ENCODE measurements at places on chromosomes 6 and 20.

DNA sequence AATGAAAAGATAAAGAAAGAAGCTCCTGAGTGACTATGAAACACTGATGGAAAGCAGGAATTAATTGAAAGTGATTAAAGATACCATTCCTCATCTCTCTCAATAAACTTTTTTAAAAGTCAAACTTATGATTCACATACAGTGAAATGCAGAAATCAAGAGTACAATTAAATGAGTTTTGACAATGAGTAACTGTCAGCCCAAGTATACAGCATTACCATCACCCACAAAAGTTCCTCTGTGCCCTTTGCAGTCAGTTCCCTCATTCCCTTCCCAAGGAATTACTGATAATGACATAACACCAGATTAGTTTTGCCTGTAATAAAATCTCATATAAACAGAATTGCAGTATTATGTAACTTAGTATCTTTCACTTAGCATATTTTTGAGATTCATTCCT is 44.5 kb downstream of the ATG5 start:
- DNase-seq: peak; percentile 7

- no peak for DNase-seq
These were observed 22.9 kb downstream of the RAB44 start for GRCh38 chr6:36720251-36721141.

DNA sequence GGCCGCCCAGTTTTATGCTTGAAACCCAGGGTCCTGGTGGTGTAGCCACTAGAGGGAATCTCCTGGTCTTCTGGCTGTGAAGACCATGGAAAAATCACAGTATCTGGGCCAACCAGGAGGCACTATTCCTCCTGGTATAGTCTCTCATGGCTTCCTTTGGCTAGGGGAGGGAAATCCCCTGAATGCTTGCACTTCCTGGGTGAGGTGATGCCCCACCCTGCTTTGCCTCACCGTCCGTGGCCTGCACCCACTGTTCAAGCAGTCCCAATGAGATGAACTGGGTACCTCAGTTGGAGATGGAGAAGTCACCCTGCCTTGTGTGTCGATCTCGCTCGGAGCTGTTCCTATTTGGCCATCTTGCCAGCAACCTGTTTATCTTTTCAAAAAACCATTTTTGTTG is 10.1 kb upstream of the ZNF337 start:
- no peak for DNase-seq

DNA sequence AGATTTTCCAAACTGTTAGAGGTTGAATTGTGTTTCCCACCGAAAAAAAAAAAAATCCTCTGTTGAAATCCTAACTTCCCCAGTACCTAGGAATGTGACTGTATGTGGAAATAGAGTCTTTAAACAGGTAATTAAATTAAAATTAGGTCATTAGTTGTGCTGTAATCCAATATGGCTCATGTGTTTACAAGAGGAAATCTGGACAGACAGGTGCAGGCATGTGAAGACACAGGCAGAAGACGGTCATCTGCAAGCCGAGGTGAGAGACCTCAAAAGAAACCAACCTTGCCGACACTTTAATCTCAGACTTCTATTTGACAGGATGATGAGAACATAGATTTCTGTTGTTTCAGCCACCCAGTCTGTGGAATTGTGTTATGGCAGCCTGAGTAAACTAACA is 28.6 kb upstream of the EZR start:
- no peak for DNase-seq

- DNase-seq: peak; percentile 60
These were observed 27.6 kb downstream of the ZNF311 start for GRCh38 chr6:28977341-28978132.

- no peak for DNase-seq
These were observed 3.8 kb upstream of the SLC17A1 start for GRCh38 chr6:25835442-25836283.

GRCh38 chr20:9253006-9253539 is 184.2 kb downstream of the PLCB4 start:
- DNase-seq: no peak

- no peak for DNase-seq
These were observed 794.8 kb downstream of the HACE1 start for GRCh38 chr6:104064876-104065275.

- DNase-seq: no peak
These were observed 41.7 kb downstream of the SNAP25 start for GRCh38 chr20:10260316-10260715.

- no peak for DNase-seq
These were observed 139.9 kb downstream of the BMP7 start for GRCh38 chr20:57126481-57127092.

DNA sequence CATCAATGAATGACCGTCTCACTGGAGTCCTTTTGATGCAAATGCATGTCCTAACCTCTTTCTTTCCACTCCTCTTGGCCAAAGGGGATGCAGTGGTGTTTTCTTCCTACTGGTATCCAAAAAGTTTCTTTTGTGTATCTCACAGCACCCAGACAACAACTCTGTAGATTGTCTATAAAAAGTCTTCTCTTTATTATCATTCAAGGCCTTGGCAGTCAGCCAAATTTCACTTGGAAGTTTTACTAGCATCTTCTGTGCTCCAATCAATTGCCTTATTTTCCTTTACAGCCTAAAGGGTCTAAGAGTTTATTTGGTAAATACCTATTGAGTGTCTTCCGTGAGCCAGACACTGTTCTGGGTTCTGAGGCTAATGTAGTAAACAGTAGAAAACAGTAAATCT is 150.2 kb upstream of the RNF217 start:
- no peak for DNase-seq

- no peak for DNase-seq
These were observed 263.9 kb downstream of the HIVEP2 start for GRCh38 chr6:142681099-142681498.

DNA sequence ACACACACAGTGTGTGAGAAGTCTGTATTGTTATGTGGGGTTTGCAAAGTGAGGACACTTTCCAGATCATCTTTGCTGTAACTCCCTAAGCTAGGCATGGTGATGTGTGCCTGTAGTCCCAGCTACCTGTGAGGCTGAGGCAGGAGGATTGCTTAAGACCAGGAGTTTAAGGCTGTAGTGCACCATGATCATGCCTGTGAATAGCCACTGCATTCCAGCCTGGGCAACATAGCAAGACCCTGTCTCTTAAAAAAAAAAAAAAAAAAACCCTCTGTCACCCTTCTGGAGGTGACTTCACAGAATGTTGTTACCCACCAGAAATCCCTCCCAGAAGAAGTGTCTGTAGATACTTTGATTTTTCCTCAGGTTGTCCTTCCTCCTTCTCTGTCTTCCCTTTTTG is 14.9 kb downstream of the CASS4 start:
- DNase-seq: no peak

GRCh38 chr20:3922223-3922982 is 33.2 kb downstream of the PANK2 start:
- no peak for DNase-seq

DNA sequence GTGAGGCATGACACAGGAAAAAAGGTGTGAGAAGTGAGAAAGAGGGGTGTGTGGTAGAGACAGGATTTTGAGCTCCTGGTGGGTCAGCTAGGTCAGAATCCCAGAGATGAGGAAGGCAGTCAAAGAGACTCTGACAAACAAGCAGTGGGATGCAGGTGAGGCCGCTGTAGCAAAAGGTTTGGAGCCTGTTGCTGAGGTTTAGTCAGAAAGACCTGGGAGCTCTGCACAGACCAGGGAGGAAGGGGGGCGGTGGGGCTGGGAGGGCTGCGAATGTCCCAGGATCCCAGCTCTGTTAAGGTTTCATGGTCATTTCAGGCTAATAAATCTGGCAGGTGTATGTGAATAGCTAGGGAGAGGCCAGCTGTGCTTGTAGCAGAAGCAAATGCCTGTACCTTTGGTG is 373.9 kb upstream of the SYNCRIP start:
- DNase-seq: no peak

GRCh38 chr20:38805958-38806854 is 709 bp downstream of the PPP1R16B start:
- DNase-seq: peak; percentile 29

- no peak for DNase-seq
These were observed 39.9 kb upstream of the RNF8 start for GRCh38 chr6:37313723-37314486.

- peak; percentile 46 for DNase-seq
These were observed 874.2 kb downstream of the TFAP2A start for GRCh38 chr6:9540534-9541126.

DNA sequence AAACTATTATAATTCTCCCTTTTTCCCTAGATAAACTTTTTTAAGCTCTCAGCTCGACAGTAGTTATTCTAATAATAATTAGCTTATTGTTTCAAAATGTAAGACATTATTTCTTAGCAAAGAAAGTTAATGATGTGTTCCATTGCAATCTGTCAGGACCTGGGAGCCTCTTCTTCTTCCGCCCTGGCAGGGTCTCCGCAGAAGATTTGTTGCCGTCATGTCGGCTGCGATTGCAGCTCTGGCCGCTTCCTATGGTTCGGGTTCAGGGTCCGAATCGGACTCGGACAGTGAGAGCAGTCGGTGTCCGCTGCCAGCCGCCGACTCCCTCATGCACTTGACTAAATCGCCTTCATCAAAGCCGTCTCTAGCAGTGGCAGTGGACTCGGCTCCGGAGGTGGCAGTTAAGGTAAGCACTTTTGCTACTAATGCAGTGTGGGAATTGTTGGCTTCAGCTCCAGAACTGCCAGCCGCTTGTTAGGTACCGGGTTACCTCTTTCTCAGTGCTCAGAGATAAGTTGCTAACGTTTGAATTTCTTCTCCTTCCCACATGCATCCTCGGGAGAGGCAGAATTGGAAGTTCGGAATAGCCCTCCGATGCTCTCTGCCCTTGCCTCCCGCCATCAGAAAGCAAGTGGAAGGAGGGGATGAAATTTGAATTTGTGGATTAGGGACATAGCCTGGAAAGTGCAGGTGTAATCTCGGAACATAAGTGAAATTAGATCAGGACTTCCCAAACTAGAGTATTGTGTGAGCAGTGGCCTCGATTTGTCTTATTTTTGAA is at the start of gene CDC40:
Gene CDC40 (plus strand): TSS at position 200 of the 781 bp plus-strand sequence. CDS start 18 bp downstream, at position 218.
- peak; percentile 80 for DNase-seq

DNA sequence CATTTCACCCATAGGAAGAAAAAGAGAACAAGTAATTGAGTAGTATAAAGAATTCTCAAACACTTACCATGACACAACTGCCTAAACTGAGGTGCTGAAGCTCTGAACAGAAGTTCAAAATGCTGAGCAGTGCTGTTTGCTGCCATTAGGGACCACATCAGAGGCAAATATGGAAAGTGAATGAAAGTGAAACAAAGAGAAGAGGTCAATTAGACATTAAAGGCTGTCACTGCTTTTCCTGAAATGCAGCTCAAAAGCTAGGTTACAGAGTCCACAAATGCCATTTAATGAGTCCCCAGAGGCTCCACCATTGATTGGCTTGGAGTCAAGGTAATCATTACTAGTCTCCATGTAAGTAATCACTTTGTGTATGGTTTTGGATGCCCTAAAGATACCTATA is 46.1 kb downstream of the POU3F2 start:
- no peak for DNase-seq

DNA sequence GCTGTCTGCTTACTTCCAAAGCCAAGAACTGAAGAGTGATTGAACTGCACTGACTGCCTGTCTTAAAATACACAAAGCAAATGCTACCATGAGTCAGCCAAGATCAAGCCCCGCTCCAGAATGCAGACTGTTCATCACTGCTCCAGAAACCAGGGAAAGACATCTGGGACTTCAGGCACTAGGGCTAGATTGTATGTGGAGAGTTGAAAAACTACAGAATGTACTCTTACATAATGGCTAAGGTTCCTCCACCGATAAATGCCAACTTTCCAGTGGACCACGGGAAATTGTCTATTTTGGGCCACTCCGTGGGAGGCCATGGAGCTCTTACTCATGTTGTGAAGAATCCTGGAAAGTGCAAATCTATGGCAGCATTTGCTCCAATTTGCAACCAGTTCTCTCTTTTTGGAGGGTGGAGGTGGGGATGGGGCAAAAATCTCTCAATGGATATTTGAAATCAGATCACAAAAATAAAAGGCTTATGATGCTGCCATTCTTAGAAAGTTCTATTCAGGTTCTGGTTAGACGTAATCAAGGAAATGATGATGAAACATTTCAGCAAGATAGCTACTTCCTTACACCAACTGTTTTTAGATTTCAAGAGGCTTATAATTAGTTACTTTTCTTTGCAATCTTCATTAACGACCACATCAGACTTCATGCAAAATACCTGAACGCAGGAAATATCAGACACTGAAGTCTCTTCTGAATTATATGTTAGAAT is 11.8 kb upstream of the CAP2 start:
- DNase-seq: peak; percentile 54

DNA sequence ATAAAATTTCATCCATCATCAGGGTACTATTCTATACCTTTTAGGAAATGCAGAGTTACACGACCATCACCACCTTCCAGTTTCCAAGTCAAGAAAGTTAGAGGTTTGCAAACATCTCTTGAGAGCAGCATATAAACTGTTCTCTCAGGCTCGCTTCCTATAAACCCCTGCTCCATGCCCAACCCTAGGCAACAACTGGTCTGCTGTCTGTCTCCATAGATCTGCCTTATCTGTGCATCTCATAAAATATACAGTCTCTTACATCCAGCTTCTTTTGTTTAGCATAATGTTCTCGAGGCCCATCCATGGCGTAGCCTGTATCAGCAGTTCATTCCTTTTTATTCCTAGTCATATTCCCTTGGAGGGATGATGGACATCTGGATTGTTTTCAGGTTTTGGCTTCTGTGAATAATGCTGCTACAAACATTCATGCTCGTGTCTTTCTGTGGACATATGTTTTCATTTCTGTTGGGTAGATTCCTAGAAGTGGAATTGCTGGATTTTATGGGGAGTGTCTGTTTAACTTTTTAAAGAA is 6.1 kb downstream of the PTPRT start:
- no peak for DNase-seq

DNA sequence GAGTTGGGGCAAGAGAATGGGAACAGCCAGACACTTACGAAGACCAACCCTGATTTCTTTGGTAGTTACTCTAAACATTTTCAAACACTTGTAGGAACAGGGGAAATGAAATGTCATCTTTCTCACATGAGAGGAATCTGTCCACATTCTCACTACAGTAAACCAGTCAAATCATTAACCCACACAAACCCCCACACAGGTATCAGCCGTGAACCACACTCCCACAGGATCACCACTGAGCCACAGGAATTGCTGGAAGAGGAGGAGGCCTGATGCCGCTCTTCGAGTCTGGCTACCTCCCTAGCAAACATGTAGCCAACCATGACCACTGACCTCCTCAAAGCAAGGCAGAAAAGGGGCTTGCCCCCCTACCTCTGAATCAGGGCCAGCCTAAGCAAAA is 6.9 kb upstream of the RSPO3 start:
- DNase-seq: no peak

DNA sequence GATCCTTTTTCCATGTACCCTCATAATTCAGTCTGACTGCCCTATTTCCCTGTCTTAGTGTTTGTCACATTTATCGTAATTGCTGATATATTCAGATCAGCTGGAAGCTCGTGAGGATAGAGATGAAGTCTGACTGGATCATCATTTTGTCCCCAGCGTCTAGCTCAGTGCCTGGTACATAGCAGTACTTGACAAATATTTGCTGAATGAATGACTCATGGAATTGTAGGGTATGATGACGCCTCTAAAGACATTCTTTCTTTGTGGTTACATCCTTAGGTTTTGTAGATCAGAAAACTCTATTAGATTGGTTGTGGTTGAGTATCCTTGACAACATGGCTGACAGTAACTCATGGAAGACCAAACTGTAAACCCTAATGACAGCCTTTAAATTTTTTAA is 68.9 kb downstream of the MTHFD1L start:
- DNase-seq: peak; percentile 72

All from GM03348 (cell line).